ENCODE measurements at places on chromosomes 5 and 9.

- DNase-seq, result no peak
These were observed 1.3 kb downstream of the OR13J1 start for GRCh38 chr9:35868933-35869332.

GRCh38 chr5:20286512-20286911 lies 298.5 kb upstream of the CDH18 start:
- DNase-seq, result no peak

GRCh38 chr9:133237035-133237731 lies 28.1 kb upstream of the OBP2B start:
- DNase-seq, result no peak

- DNase-seq, result no peak
These were observed 233.2 kb downstream of the FBXL17 start for GRCh38 chr5:108148715-108149139.

GRCh38 chr9:124163760-124164255 lies 93.9 kb upstream of the NEK6 start:
- DNase-seq, result no peak

DNA sequence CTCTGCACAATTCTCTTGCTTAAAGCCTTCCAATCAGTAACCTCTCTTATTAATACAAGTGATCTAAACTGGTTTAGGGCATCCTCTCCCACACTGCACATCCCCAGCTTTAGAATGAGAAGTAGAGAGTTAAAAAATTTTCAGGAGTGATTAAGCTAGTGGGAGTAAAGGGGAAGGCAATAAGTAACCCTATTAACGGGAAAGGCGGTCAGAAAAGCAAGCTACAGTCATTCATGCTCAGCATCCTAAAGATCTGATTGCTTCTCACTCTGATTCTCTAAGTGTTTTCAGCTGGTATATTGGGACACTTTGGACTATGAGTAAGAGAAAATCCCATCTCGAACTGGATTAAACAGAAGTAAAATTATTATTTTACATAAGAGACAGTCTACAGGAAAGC lies 15.8 kb downstream of the CDH6 start:
- no peak for DNase-seq

DNA sequence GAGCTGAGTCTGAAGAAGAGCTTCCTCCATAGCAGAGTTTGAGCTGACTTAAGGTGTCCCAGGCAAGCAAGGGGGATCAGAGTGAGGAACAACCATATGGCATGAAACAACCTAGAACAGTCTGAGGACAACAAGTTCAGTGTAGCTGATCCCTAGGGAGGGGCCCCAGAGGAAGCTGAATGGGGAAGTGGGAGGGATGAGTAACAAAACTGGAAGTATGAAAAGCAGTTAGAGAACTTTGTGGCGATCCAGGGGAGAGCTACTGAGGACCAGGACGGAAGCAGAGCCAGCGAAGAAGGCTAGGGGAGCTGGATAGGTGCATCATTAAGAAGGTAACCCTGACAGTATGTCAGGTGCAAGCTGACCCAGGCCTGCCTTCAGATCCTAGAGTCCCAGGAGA lies 580.8 kb downstream of the BNC2 start:
- no peak for DNase-seq

GRCh38 chr5:96090215-96090614 lies 128.6 kb upstream of the ELL2 start:
- no peak for DNase-seq

DNA sequence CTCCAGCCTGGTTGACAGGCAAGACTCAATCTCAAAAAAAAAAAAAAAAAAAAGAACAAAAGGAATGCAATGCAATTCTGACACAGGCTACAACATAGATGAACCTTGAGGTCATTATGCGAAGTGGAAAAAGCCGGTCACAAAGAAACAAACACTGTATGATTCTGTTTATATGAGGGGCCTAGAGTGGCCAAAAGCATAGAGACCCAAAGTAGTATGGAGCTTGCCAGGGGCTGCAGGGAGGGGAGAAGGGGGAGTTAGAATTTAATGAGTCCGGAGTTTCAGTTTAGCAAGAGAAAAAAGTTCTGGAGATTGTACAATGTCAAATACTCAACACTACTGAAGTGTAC lies 33.2 kb upstream of the ASS1 start:
- no peak for DNase-seq

GRCh38 chr5:76755779-76756637 lies 40.1 kb downstream of the F2R start:
- DNase-seq, result no peak

DNA sequence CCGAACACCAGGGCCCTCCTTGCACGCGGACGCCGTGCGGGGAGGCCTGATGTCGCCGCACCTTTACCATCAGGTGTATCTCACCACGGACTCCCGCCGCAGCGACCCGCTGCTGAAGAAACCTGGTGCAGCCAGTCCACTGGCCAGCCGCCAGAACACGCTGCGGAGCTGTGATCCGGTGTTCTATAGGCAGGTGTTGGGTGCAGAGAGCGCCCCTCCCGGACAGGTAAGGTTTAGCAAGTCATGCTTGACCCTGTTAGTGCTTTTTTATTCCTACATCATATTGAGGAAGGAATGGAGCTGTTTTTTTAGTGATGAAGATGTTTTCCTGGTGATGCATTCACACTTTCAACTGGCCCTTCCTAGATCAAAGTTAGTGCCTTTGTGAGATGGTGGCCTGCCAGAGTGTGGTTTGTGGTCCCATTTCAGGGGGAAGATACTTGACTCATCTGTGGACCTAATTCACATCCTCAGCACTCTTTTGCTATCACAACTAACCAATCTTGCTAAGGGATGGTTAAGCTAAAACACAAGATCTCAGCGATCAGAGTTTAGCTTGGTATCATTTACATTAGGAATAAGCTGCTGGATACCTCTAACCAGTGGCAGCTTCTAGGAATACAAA lies 2.7 kb downstream of the PCDHGC3 start:
- no peak for DNase-seq

Measured in central memory CD4-positive, alpha-beta T cell (primary cell).